ENCODE measurements at places on chromosomes 7 and 10. TPM values are rescaled to one million over a fixed set of nuclear protein-coding genes. Genes with fewer than 3 reads are reported as not detected.
A peak's percentile ranks its signal among the peaks of the same experiment; 100 is the strongest.

MYL10 gene
- not detected for total RNA-seq

- no peak overlapping the region for H3K4me3 ChIP-seq
- DNase-seq = no peak
- H3K36me3 ChIP-seq = no peaks in the 10 kb centered on the region
- H3K27ac ChIP-seq = no peak overlapping the region
- H3K4me1 ChIP-seq = peaks cover 9% of the 10 kb centered on the region
Measured at GRCh38 chr10:114396464-114396863, 7.8 kb downstream of the AFAP1L2 start.

- peaks cover 37% of the 10 kb centered on the region for H3K4me1 ChIP-seq
- DNase-seq = no peak
- no peak overlapping the region for H3K4me3 ChIP-seq
- peaks cover 45% of the 10 kb centered on the region for H3K36me3 ChIP-seq
- peak overlapping the region; percentile 87 for H3K27ac ChIP-seq
Measured at GRCh38 chr7:96284835-96285234, 37.1 kb downstream of the SLC25A13 start.

MRLN gene
- not detected for total RNA-seq

GRCh38 chr7:44084701-44085100, 2.4 kb upstream of the POLM start:
- H3K4me1 ChIP-seq = peaks cover 19% of the 10 kb centered on the region
- H3K27ac ChIP-seq = no peak overlapping the region
- no peak for DNase-seq
- H3K4me3 ChIP-seq = no peak overlapping the region

GRCh38 chr7:130152493-130153210, 52.6 kb downstream of the TMEM209 start:
- H3K4me1 ChIP-seq = no peaks in the 10 kb centered on the region
- H3K27ac ChIP-seq = no peak overlapping the region
- no peak overlapping the region for H3K4me3 ChIP-seq

DNA sequence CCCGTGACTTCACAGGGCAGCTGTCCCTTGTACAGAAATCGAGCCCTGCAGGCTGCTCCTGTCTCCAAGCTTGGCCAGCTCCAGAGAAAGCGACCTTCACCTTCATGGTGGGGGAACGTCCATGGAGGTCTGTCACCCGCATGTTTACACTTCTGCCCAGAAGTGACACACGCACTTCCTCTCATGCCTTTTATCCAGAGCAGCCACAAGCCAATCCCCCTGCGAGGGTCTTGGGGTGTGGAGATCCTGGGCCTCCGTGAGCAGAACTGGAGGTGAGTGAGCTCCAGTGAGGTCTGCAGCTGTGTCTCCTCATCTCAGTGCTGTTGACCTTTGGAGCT, 139.0 kb upstream of the TNS3 start:
- no peak for DNase-seq
- H3K27me3 ChIP-seq = no peaks in the 10 kb centered on the region
- H3K4me3 ChIP-seq = no peak overlapping the region
- H3K36me3 ChIP-seq = no peaks in the 10 kb centered on the region
- H3K27ac ChIP-seq = no peak overlapping the region

GRCh38 chr7:54841772-54842697, 83.0 kb upstream of the SEC61G start:
- H3K27me3 ChIP-seq = peaks cover under 1% of the 10 kb centered on the region
- no peaks in the 10 kb centered on the region for H3K36me3 ChIP-seq
- no peak overlapping the region for H3K27ac ChIP-seq

- H3K36me3 ChIP-seq = no peaks in the 10 kb centered on the region
- H3K4me1 ChIP-seq = no peaks in the 10 kb centered on the region
- H3K4me3 ChIP-seq = no peak overlapping the region
- no peak for DNase-seq
Measured at GRCh38 chr7:10316488-10316887, 657.2 kb upstream of the PHF14 start.

Data from activated naive CD8-positive, alpha-beta T cell treated with anti-CD3 and anti-CD28 coated beads for 36 hours (primary cell).